NCI-H187 treated with DMSO at 0.1 percent for 48 hours (cell line): ENCODE measurements at places on chromosomes 11 and 22.

- DNase-seq = no peak
Observed at GRCh38 chr11:16956538-16957153, 57.6 kb downstream of the PLEKHA7 start.

- DNase-seq = no peak
Observed at GRCh38 chr11:44133335-44133946, 38.0 kb downstream of the EXT2 start.

DNA sequence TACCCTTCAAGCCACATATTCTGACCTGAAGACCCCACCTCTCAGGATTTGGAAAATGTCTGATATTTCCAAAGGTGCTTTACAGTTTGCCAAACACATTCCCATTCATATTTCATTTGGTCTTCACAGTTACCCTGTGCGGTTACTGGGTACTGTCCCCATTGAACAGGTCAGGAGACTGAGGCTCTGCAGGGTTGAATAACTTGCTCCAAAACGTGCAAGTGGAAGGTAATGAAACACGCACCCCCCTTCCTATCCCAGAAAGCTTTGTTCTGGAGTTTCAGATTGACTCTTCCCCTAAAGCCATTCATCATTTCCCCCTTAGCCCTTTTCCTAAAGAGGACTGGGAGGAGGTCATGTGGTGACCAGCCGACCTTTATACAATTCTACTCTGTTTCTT is 18.8 kb downstream of the MICAL2 start:
- no peak for DNase-seq

DNA sequence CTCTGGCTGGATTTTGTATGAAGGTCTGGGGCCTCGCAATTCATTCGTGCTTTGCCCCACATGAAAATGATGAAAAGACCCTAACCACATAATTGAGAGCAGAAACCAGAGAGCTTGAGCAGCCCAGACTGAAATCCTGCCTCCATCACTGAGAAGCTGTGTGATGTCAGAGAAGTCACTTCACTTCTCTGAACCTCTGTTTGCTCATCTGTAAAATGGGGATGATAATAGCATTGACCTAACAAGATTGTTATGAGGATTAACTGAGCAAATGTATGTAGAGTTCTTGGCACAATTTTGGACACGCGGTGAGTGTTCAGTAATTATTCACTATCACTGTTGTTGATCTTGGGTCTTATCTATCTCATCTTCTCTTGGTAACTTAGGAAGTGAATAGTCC is 56.2 kb upstream of the ASPHD2 start:
- no peak for DNase-seq

DNA sequence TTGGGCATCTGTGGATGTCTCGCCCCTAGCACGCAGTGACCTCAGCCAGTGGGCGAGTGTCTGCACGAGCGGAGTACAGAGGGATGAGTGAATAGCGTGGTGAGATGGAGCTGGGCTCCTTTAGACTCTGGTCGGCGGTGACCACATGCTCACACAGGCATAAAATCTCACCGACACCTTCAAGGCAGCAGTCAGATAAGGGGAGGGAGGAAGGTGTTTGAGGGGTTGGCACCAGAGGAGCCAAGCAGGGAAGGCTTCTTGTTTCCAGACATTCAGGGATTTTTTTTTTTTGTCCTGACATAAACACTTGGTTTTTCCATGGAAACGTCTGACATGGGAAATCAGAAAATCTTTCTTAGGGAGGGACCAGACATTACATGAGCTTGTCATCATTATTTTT is 35.8 kb downstream of the GRIK4 start:
- DNase-seq = no peak

DNA sequence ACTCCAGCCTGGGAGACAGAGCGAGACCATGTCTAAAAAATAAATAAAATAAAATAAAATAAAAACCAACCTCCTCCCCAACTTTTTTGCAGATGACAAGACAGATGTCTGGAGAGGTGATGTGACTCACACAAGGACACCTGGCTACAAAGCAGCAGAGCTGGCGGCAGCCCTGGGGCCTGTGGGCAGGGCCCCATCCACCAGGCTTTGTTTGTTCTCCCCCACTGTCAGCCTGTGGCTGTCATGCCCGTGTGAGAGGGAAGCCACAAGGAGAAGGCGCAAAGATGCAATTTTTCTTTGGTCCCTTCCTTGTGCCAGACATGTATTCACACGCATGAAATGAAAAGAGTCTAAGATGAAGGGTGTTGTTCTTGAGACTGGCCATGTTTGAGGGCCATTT is 16.6 kb downstream of the CD59 start:
- DNase-seq = no peak

DNA sequence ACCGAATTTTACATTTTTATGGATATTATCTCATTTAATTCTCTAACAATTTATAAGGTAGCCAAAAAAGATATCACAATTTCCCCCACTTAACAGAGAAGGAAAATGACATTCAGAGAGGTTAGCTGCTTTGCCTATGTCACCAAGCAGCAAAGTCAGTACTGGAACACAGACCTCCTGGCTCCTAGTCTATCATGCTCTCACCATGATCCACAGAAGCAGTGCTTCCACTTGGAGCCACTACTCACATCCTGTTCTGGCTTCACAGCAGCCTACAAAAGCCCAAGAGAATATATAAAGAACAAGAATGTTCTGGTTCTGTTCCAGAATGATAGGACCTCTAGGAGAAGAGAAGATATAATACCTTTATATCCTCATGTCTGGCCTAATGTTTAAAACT is 59.5 kb upstream of the SCUBE2 start:
- no peak for DNase-seq

- no peak for DNase-seq
Observed at GRCh38 chr11:76666408-76666807, 4.1 kb downstream of the LRRC32 start.

DNA sequence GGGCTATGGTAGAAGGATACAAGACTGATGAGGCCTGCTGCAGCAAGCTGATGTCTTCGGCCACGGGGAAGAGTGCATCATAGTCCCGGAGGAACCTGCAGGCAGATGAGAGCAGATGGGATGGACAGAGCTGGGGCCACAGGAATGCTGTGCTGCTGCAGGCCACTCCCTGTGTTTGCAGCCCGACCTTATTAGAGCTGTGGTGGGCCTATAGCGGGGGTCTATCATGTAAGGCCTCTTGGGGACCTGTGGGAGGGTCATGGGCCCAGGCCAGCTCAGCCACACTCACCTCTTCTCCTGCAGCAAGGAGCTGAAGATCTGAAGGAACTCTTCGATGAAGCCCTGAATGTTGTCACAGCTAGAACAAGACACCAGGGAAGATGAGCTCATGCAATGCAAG is 31.9 kb downstream of the ASCC2 start:
- no peak for DNase-seq

DNA sequence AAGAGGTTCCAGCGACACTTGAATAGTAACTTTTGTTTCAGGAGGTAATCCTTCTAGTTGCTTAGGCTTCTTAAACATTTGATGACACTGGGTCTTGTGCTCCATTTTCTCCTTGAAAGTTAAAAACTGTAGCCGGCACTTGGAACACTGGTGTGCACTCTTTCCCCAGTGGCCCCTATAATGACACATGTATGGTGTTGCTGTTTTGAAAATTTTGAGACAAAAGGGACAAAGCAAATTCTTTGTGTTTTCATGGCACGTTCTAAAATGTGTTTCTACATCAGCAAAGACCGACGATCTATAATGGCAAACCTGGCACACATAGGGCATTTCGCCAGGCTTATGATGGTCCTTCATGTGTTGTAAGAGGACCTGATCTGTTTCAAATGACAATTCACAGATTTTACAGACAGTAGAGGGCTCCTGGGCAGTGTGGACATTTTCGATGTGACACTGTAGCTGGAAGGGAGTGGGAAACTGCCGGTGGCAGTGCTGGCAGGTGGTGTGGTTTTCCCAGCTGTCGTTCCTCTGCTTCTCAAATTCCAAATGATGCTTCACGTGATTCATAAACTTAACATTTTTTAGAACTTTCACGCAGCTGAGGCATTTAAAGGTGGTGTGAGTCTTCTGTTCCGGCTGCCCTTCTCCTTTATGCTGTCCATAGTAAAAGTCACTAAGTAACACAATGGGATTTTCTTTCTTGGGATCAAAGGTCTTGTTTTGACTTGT is 20.5 kb downstream of the ZNF280B start:
- DNase-seq = no peak
